Naive thymus-derived CD4-positive, alpha-beta T cell (primary cell): ENCODE measurements at places on chromosomes 12 and 14.

- no peak for DNase-seq
Measured at GRCh38 chr12:121112496-121112895, 20.2 kb upstream of the P2RX7 start.

DNA sequence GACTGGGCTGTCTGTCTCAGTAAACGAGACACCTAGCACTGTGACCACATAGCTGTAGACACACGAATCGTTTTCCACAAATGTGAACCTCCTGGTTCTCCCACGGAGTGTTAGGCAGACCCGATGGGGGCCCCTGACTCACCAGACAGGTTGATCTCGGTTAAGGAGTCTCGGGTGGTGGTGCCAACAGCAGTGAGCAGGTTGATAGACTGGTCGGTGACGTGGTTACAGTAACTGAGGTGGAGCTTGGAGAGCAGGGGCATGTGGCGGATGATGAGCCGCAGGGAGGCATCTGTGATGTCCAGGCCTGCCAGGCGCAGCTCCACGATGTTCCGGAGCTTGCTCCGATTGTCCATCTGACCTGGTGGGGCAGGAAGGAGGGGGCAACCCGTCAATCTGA is 39.8 kb downstream of the RNF34 start:
- DNase-seq, result no peak

- peak; percentile 73 for DNase-seq
Measured at GRCh38 chr14:81219759-81220579, 790 bp downstream of the GTF2A1 start.

- DNase-seq, result no peak
Measured at GRCh38 chr14:73502017-73502619, 11.4 kb downstream of the RIOX1 start.

DNA sequence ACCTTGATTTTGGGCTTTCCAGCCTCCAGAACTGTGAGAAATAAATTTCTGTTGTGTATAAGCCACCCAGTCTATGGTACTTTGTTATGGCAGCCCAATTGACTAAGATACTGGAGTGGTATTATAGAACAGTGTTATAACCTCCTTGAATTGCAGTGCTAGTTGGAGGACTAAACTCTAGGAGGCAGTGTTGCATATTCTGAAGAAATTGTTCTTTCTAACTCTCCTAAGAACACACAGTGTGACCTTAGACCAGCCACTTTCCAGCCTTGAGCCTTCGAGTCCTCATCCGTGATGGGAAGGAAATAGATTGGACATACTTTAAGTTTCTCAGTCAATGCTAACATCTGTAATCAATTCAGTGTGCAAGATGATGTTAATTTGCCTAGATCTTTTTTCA is 22.4 kb upstream of the LRRC10 start:
- no peak for DNase-seq

GRCh38 chr12:63904653-63905052 is 60.2 kb downstream of the SRGAP1 start:
- no peak for DNase-seq

GRCh38 chr14:50353126-50353525 is 41.0 kb downstream of the DMAC2L start:
- DNase-seq, result no peak

DNA sequence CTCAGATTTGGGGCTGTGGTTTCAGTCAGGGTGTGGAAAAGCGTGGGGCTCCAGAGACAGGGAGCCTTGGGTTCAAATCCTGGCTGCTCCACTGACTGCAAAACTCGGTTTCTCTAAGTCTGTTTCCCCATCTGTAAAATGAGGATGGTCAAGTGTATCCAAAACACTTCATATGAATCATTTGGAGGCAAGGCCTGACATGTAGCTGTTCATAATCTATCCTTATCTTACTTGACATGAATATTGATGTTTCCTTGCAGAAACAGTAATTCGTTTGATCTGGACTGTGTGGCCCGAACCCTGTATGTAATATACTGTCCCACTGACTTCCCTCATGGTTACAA is 1.5 kb upstream of the CCDC63 start:
- no peak for DNase-seq

DNA sequence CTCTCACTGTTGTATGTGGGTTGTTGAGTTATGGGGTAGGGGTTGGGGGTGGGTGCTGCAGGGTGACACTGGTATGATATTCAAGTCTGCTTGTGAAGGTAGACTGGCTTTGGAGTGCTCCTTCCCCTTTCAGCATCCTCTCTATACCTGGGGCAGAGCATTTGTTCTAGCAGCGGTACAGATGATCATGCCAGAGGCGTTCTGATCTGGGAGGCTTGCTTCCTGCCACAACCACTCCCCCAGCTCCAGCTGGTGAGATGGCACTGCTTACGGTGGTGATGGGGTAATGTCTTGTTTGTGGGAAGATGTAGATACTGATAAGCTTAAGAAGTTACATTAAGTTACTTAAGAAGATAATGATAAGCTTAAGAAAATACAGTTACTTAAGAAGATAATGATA is 131.8 kb downstream of the ERC1 start:
- DNase-seq, result peak; percentile 73

DNA sequence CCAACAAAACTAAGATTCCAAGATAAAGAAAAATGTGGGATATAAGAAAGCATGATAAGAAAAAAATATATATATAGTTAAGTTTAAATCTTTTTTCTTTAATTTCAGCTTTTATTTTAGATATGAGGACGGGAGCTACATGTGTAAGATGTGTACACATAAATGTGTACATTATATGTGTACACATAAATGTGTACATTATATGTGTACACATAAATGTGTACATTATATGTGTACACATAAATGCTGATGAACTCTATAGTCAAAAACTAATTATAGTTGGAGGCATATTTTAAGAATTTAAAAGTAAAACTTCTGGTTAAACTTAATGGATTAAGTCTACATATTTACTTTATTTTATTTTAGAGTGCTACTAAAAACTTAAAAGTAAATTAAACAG is 123.6 kb downstream of the BTG1 start:
- DNase-seq, result no peak

- no peak for DNase-seq
Measured at GRCh38 chr12:58393152-58393551, 451.8 kb downstream of the ATP23 start.

- no peak for DNase-seq
Measured at GRCh38 chr12:54631551-54631950, 3.1 kb downstream of the LACRT start.

DNA sequence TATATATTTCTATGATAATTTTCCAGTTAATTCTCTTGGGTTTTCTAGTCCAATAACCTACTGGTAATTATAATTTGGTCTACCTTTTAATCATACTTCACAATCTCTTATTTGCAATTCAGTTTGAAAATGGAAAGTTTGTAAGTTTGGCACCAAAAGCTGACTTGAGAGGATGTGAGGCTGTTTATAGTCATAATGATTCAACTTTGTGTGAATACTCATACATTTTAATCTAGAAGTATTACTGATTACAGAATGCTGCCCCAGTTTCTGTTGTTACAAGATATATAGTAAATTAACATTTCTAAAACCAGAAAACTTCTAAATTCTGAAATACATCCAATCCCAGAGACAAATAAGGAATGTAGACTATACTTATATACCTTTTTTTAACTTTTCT is 158.2 kb downstream of the SLC38A4 start:
- no peak for DNase-seq

GRCh38 chr12:81389550-81390099 is 311.7 kb downstream of the ACSS3 start:
- no peak for DNase-seq

- DNase-seq, result no peak
Measured at GRCh38 chr12:128844031-128844635, 9.1 kb upstream of the GLT1D1 start.

DNA sequence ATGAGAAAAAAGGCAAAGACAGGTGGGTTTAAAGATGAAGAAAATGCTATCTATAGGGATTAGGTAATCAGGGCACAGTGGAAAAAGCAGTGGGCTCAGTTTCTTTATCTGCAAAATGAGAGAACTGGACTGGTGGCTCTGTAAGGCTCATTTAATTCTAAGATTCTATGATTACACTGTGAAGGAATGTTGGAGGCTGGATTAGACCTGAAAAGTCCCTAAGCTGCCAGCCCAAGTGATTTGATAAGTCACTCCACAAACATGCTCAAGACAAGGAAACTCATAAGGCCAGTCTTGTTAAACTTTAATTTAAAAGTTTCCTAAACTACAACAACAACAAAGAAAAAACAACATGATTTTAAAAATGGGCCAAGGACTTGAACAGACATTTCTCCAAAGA is 75.1 kb downstream of the DCAF5 start:
- DNase-seq, result no peak

DNA sequence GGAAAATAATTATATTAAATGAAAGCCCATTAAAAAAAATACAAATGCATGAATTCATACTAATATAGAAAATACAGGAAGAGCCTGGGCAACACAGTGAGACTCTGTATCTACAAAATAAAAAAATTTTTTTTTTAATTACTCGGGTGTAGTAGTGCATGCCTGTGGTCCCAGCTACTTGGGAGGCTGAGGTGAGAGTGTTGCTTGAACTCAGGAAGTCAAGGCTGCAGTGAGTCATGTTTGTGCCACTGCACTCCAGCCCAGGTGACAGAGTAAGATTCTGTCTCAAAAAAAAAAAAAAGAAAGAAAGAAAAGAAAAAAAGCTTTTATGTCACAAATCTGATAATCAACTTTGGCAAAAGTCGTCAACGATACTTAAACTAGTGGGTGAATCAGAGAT is 80.6 kb upstream of the PLEKHA5 start:
- DNase-seq, result no peak

DNA sequence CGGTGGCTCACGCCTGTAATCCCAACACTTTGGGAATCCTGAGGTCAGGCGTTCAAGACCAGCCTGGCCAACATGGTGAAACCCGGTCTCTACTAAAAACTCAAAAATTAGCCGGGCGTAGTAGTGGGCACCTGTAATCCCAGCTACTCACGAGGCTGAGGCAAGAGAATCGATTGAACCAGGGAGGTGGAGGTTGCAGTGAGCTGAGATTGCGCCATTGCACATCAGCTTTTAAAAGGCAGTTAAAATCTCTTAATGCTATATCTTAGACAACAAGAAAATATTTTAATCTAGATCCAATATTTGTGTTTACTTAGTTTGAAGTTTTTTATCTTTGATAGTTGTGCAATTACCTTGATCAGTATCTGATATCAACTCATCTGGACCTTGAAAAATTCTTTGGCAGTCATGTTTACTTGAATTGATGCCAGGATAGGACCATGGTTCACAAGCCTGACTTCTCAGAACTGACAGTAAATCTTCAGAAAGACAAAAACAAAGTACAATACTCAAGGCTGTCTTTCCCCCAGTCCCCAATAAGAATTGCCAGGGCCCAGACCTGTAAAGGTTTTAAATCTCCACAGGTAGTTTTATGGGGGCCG is 135.0 kb upstream of the AEBP2 start:
- no peak for DNase-seq

DNA sequence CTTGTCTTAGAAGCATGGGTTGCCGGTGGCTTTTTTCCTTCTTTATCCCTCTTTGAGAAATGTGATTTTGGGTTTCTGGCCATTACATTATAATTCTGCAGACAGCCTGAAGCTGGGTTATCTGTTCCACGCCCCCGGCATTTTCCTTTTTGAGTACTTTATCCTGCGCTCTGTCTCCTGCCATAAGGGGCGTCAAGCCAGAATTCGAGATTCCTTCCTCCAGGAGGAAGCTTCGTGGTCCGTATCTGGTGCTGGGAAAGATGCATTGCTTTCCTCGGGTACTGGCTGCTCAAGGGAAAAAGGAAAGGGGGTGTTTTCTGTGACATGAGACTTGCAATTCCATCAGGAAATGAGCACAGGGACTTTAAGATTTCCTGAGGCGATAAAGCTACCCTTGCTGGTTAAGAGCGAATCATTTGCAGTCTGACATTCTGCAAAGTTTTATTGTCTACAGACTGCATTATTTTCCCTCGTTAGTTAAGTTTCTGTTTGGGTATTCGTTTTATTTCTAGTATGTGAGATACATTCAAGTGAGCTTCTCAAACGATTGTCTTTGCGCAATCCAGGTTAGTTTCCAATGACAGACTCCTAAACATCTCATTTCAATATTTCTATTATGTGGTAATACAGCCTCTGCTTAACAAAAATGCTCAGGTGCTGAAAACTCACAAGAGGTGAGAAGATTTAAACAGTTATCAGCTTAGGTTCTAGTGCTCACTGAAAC is 694 bp downstream of the AKAP5 start:
- no peak for DNase-seq

- DNase-seq, result no peak
Measured at GRCh38 chr12:69966839-69967238, 141.8 kb downstream of the MYRFL start.

- peak; percentile 13 for DNase-seq
Measured at GRCh38 chr14:39491134-39491571, 58.9 kb upstream of the FBXO33 start.

DNA sequence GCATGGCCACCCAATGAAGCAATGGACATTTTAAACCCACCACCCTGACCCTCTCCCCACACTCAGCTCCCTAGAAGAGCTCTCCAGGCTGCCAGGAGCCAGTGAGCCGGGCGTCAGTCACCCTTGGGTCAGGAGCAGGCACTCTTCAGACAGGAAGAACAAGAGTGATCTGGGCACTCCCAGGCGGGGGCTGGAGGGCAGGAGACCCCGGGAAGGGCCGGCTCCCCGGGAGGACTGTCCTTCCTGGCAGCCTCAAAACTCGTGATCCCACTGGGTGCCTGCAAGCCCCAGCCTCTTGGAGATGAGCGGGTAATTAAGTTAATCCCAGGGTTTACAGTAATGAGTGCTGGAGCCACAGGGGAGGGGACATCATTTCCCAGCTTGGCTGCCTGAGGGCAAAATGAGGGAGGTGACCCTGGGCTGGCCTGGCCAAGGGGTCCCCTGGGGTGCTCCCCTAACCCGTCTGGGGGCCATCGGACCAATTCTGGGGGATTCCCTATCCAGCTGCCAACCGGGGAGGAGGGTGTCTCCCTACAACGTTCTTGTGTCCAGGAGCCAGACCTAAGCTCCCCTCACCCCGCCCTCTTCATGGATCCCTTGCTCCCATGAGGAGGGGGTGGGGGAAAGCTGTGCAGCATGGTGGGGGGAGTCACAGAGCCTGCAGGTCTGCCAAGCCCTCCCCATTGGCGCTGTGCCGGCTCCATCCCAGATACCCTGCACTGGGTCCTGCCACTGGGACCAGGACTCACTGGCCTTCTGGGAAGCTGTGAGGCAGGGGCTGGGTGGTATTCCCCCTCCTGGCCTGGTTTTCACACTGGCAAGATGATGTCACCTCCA is 59.2 kb downstream of the CCNK start:
- no peak for DNase-seq

GRCh38 chr12:132321321-132322118 is 7.9 kb downstream of the GALNT9 start:
- DNase-seq, result no peak

GRCh38 chr14:61953602-61954001 is 191.4 kb downstream of the SNAPC1 start:
- no peak for DNase-seq
